ENCODE measurements at places on chromosomes 1 and 21.

DNA sequence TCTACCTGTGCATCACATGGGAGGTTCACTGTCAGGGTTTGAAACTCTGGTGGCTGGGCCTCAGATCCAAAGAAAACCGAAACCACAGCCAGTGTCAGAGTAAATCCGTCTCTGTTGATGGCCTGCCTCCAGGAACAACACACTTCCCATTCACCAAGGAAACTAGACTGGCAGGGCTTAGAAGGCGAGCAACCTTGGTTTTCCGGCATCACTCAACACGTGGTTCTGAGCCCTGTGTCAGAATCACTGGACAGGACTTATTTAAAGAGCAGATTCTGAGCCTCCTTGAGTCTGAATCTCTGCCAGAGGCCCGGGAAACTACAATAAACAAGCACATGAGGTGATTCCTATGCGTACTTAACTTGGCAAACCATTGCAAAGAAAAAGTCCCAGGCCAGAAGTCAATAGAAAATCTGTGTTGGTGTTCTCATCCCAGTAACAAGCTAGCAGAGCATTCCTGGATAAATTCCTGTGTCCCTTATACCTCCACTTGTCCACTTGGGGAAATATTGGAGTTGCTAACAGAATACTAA is 70.0 kb downstream of the KCTD3 start:
- DNase-seq = no peak

DNA sequence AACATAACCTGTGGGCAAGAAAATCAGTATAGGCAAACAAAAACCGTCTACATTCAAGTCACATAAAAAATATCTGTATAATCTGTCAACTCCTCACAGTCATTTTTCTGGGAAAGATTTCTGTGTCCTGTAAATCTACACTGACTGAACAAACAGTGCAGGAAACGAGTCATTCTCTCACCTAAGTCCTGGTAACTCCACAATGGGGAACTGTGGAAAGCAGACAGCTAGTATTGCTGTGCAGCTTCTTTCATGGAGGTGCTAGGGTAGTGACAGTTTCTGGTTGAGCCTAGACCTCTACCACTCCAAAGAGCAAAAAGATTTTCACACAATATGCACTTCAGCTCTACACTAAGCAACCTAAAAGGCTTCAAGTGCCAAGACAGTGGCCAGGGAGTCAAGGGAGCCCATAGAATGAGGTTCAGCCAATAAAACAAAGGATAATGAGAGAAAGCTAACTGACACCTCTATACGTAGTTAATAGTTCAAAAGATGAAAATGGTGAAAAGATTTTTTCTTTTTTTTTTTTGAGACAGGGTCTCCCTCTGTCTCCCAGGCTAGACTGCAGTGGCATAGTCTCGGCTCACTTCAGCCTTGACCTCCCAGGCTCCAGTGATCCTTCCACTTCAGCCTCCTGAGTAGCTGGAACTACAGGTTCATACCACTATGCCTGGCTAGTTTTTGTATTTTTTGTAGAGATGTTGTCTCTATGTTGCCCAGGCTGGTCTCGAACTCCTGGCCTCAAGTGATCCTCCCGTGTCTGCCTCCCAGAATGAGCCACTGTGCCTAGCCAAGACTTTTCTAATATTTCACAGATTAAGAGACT is 5.5 kb downstream of the PTP4A2 start:
- no peak for DNase-seq

GRCh38 chr1:39213511-39214002 is 9.1 kb downstream of the MACF1 start:
- DNase-seq = no peak

DNA sequence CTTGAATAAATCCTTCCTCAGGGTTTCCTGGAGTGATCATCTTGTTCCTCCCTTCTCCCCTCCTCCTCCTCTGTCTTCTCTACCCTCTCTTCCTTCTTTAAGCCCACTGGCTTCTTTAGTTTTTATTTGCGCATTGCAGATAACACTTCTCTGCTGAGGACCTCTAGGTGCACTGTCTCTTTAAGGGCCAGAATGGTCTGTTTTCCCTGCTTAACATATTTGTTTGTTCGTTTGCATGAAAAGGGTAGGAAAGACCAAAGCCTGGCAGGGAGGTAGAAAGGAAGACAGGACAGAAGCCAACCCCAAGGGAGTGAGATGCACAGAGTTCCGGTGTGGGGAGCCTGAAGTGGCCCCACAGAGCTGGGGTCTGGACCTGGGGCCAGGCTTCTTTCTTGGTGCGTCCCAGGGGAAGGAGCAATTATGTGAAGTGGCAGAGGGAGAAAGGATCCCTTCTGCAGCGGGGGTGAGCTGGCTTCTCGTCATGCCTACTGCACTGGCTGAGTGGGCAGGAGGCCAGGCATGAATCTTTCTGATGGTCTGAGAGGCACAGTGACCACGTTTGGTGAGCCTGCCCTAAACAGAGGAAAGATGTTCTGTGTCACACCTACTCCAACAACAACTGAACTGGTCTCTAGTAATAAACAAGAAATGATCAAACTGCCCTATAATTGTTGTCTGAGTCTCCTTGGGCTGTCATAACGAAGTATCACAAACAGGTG is 232.7 kb downstream of the KCNJ6 start:
- DNase-seq = no peak

DNA sequence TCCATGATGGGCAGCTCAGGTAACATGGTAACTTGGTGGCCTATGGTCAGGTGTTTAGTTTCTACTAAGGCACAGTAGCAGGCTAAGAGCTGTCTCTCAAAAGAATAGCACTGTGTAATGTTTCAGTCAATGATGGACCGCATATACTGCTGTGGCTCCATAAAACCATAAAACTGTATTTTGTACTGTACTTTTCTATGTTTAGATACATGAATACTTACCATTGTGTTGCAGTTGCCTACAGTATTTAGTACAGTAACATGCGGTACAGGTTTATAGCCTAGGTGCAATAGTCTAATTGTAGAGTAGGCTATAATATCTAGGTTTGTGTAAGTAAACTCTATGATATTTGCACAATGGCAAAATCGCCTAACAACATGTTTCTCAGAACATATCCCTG is 50.6 kb downstream of the SLC2A1 start:
- no peak for DNase-seq

GRCh38 chr21:42443181-42443785 is 39.6 kb downstream of the UBASH3A start:
- DNase-seq = no peak

DNA sequence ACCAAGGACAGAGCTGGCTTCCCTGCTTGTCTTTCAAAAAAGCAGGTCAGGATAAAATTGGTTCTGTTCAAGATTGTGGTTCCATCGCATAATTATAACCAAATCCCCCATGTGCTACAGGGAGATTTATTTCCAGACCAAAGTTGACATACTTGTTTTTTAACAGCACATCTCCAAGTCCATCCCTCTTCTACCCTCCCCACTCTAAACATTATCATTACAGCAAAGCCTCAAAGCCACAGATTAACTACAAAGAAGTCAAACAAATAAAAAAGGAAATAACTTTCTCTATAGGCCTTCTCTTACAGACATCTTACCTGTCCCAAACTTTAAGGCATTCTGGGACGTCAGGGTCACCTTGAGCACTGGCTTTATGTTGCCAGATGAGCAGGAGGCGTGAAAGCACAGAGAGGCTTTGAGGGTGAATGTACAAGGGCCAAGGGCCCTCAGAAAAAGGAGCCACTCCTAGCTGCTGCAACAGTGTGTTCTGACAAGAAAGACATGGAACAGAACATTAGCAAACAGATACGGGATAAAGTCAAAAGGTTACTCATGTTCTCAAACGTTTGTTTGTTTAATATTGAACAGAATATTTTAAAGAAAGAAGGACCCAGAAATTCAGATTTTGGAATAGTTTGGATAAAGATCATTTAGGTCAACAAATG is 31.2 kb downstream of the UBR4 start:
- DNase-seq = no peak

GRCh38 chr1:243542739-243543415 is 287.0 kb downstream of the SDCCAG8 start:
- DNase-seq = no peak

DNA sequence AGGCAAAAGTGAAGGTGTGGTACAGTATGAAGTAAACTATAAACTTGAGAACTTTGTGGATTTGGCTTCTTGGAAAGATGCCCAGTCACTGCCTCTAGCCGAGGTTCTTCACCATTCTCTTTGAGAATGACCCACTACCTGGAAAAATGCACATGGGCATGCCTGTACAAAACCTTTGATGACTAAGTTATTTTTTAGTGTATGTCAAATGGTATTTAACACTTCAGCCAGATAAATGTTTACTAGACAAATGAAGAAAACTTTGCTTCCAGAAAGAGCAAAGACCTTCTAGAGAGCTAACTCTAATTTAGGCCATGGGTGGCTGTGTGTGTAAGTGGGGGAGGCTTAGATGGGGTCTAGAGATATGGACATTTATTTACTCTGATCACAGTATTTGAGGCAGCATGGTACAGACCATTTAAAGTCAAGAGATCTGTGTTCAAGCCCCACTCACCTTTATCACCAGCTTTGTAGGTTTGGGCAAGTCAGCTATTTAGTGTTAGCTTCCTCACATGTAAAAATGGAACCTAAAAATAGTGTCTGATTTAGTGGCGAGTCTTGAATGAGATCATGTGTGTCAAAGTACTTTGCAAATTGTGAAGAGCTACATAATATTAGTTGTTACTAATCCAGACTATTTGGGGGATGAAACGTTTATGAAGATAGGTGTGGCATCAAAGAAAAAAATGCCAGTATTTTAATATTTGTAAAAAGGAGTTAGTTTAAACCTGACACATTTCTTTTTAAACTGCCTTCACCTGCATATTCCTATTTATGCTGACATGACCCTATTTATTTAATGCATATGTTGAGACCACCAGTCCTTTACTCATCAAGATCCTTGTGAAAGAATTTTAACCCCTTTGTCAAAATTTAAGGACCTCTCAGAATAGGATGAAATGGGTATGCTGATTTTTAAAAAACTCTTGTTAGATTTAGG is 20.2 kb downstream of the NFYC start:
- no peak for DNase-seq

- no peak for DNase-seq
Observed at GRCh38 chr1:244451539-244451950, at the start of gene ADSS2. Gene ADSS2 (minus strand): TSS chr1:244451909. CDS start chr1:244451817, 92 bp downstream.

DNA sequence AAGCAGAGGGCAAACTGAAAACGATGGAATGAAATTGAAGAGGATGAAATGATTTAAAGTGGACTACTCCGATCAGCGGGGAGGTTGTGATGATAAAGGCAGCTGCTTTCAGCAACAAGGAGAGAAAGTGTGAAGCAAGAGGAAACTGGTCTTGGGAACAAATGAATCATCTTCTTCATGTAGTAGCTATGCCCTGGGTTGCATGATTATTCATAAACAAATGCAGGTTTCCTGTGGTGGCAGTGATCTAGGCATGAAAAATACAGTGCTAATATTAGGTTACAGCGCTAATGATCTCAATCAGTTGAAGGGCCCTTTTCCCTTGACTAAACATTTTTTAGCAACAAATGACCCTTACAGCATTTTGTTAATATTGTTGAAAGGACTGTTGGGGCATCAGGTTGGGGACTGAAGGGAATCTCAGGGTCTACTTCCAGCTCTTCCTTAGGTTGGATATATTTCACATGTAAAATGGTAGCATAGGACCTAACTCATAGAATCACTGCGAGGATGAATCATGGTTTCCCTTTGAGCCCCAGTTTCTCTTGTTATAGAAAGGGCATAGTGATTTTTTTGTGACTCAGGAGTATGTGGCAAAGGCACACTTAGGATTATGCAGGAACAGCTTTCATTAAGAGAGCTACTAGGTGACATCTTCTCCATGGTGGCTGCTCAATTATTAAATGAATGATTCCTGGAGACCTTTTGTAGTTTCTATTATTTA is 1.9 kb upstream of the ZFYVE9 start:
- DNase-seq = peak; percentile 57

DNA sequence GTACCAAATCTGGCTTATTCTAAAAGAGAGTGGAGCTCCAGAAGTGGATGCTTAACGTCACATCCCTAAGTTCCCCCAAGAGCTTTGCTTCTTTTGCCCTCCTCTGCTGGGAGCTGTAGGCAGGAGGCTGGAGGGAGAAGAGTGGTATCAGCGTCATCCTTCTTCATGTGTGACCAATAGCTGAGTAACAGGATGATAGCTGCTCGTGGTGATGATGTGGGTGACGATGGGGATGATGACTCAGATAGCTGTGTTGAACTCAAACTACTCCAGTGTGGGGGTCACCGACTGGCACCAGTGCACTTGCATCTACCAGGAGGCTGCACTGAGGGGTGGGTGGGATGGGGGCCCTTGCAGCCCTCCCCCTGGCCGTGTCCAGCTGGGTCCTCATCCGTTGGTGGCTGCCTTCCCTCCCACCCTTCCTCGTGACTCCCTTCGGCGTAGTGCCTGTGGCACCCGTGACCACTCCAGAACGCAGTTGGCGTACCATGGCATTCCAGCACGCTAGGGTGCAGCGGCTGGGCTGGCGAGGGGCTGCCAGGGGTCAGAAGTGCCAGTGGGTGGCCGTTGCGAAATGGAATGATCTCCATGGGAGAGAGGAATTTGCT is 1.1 kb downstream of the IGFN1 start:
- no peak for DNase-seq

GRCh38 chr1:115641762-115642167 is at the start of gene VANGL1:
Gene VANGL1 (plus strand): TSS chr1:115641970. CDS start chr1:115651414, 9,444 bp downstream.
- peak; percentile 12 for DNase-seq

GRCh38 chr21:45550522-45551210 is 8.4 kb upstream of the SLC19A1 start:
- DNase-seq = peak; percentile 76

- no peak for DNase-seq
Observed at GRCh38 chr1:55180075-55180670, 35.0 kb downstream of the USP24 start.

- no peak for DNase-seq
Observed at GRCh38 chr1:236526079-236526478, 2.3 kb downstream of the LGALS8 start.

- DNase-seq = no peak
Observed at GRCh38 chr1:119005724-119006405, 17.7 kb upstream of the TBX15 start.

DNA sequence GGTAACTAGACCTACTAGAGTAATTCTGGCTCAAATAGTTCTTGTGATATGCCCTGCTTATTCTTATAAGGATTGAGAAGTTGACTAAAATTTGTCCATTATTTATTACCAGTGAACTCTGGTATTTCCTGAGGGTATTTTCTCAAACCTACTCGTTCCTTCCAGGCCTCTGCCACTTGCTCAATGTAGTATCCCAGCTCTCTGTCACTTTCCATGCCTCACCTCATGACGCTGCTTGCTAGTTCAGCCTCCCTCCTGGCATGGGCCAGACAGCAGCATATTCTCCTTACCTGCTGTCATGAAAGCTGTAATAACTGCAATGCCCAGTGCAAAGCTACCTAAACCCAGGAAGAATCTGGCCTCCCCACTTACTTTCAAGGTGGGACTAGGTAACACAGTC is 602.9 kb upstream of the ADAMTS5 start:
- no peak for DNase-seq

DNA sequence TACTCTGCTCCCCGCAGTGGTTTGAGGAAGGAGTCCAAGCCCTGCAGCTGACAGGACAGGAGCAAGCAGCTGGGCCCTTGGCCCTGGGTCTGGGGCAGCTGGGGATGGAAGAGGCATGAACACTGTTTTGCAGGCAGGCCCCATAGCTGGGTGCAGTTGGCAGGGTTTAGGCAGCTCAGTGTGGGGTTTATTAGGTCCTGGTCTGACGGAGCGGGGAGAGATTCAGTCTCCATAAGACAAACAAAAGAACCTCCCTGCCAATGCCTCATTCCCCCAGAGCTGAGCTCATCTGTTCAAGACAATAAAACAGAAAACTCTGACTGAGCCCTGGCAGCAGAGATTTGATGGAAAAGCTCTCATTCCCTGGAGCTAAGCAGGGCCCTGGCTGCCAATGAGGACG is 37.3 kb downstream of the OLFML2B start:
- DNase-seq = no peak

GRCh38 chr1:226397011-226397926 is 10.6 kb downstream of the PARP1 start:
- no peak for DNase-seq

GRCh38 chr1:246279402-246279801 is 227.7 kb downstream of the SMYD3 start:
- no peak for DNase-seq
